ENCODE measurements at places on chromosomes 5 and 9.
A peak's percentile ranks its signal among the peaks of the same experiment; 100 is the strongest.

DNA sequence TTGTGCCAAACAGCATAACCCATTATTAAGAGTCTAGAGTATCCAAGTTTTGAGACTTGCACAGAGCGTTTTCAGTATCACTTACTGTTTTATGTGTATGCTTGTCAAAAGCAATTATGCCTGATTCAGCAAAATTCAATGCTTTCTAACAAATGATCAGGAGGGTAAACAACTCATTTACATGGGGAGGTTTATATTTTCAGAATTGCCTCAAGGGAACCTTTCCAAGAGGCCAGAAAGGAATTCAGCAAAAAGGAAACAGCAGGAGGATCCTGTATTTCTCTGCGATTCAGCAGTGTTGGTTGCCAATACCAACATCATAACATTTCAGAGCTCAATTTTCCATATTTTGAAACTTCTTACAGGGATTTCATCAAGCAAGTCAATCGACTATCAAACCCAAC, 69.3 kb upstream of the DAB2 start:
- DNase-seq, result no peak

- no peak for DNase-seq
Observed at GRCh38 chr9:136653323-136654079, 9.2 kb upstream of the EGFL7 start.

DNA sequence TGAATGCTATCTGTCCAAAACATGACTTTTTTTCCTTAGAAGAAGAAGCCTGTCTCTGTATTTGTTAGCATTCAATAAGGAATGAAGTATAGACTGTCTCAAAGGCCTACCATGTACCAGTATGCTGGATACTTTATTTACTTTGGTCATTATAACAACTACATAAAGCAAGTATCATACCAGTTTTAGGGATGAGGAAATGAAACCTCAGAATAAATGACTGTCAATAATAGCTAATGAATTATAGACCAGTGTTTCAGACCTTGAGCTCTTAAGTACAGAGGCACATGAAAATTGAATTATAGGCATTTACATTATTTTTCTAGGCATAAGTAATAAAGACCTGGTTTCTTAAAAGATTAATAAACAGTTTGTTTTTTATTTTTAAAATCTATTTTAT, 166.4 kb upstream of the TLX3 start:
- DNase-seq, result no peak

DNA sequence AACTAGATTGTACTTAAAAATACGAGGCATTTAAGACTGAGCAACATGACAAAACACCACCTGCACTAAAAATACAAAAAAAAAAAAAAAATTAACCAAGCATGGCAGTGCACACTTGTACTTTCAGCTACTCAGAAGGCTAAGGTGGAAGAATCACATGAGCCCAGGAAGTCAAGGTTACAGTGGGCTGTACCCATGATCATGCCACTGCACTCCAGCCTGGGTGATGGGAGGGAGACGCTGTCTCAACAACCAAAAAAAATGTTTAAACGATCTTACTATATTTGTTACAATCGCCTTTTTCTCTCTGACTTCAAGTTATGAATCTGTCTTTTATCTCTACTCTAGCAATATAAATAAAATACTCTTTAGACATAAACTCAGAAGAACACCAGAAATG, 1454.3 kb downstream of the MAT2B start:
- no peak for DNase-seq

GRCh38 chr5:38673671-38674071, 117.2 kb upstream of the LIFR start:
- no peak for DNase-seq

- no peak for DNase-seq
Observed at GRCh38 chr5:163496286-163496685, 9.1 kb upstream of the MAT2B start.

DNA sequence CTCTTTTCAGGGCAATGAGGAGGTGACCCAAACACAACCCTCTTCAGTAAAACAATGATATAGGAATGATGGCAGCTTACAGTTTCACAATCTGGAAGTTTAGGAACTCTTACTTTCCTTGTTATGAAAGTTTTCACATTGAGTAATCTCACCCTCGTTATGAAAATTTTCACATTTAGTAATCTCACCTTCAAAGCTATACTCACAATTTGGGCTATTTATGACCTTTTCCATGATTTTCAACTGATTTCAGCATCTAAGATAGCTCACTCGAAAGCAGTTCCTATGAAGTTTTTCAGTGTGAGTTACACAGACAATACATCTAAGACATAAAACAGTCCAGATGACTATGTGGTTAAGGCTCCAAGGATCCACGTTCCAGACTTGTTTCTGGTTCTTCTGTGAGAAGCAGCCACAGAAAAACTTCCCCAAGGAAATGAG, 57.1 kb downstream of the FOXD1 start:
- DNase-seq, result no peak

- DNase-seq, result no peak
Observed at GRCh38 chr9:89992326-89993198, 387.8 kb downstream of the GADD45G start.

- no peak for DNase-seq
Observed at GRCh38 chr9:100440071-100440470, 13.1 kb downstream of the MSANTD3 start.

DNA sequence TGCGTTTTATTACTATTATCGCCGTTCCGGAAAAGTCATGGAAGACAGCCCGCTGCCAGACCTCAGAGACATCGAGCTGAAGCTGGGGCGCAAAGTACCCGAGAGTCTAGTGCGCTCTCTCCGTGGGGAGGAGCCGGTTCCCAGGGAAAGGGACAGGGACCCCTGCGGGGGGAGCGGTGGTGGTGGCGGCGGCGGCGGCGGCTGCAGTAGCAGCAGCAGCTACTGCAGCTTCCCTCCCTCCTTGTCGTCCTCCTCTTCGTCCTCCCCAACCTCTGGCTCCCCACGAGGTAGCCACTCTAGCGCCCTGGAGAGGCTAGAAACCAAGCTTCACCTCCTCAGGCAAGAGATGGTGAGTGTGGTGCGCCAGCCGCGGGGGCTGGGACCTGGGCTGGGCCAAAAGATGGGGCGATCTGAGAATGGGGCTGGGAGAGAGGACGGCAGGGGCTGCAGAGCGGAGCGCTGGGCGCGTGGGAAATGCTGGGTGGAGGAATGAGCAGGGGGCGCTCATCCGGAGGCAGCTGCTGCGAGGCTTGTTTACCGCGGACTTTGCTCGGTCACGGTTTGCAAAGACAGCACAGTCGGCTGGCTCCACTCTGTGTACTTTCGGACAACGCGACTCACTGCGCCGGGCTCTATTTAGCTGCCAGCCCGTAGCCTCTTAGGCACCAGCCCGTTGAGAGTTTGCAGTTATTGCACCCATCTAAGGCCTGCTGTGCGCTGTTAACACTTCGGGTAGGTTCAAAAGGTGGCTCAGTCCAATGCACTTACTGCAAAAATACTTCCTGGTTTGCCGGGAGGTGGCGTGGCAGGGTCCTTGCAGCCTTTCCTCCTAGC, 1.1 kb downstream of the LURAP1L start:
- peak; percentile 30 for DNase-seq

- no peak for DNase-seq
Observed at GRCh38 chr5:31934156-31934555, 240.0 kb downstream of the GOLPH3 start.

- DNase-seq, result no peak
Observed at GRCh38 chr5:84362061-84362720, 22.5 kb downstream of the EDIL3 start.

DNA sequence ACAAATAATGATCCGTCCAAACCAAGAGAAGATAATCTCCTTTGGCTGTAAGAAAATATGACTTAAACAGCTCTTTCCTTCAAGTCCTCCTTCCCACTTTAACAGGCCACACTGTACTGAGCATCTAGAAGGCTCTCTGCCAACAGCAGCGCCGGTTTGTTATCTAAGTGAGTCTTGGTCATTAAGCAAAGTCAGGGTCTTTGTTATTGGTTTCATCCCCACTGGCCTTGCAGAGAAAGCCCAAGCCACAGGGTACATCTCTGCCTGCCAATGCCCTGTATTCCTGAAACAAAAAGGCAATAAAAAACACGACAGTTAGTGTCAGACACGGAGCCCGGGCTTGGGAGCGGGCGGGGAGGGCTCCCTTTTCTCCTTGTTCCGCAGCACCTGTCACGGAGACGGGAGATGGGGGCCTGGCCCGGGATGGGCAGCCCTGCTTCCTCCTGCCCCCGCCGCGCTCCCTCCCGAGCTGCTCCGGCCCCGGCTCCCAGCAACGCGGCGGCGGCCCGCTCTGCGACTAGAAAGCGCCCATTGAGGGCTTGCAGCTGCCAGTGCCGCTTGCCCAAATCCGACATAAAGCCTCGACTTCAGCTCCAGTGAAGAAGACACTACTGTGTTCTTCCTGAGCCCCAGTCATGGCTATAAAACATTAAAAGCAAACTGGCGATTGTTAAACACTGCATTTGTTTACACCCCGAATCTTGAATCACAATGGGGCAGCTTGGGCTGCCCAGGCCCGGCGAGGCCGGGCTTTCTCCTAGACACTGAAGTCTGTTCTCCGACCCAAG, 28.1 kb upstream of the PIK3R1 start:
- no peak for DNase-seq

DNA sequence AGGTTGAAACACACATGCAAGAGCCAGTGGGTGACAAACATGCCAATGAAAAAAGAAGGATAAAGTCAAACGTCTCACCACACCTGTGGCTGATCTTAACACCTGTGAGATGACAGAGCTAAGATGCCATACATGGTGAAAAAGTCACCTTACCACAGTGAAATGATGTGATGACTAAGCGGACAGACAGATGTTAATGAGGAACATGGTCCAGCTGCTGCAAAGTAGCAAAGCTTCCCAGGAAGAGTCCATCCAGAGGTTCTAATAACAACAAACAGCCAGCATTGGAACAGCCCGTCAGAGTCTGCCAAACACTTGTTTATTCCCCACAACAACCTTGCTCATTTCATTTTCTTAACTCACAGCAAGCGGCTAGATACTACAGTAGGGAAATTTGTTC, 1.9 kb downstream of the KIAA1191 start:
- DNase-seq, result no peak

- no peak for DNase-seq
Observed at GRCh38 chr9:108691614-108692013, 164.2 kb downstream of the ACTL7B start.

DNA sequence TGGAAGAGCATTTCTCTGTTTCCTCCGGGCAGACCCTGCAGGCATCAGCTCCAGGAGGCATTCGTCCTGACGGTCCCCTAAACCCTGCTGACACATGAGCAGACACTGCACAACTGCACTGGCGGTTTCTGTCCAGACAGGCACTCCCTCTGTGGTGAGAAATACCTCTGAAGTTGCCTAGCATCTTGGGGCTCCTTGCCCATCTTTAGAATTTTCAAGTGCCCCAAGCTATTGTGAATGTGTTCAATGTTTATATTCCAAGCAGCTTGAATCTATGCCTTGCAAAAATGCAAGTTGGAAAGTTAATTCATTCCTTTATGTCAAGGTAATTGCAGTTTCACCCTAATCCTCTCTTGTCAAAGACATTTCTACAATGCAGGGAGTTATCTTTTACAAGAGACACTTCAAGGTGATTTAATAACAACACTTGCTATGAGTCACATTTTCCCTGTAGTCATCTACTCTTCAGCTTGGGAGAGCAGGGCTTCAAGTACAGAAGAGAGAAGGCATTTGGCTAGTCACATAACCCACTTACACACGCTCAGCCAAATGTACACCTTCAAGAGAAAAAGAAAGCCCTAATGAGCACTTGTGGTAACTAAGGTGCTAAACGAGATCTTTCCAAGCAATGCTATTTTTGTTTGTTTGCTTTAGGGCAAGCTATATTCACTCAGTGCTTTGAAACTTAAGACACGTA, 302.5 kb downstream of the MLLT3 start:
- DNase-seq, result no peak

GRCh38 chr5:31366941-31367340, 165.0 kb downstream of the DROSHA start:
- no peak for DNase-seq

DNA sequence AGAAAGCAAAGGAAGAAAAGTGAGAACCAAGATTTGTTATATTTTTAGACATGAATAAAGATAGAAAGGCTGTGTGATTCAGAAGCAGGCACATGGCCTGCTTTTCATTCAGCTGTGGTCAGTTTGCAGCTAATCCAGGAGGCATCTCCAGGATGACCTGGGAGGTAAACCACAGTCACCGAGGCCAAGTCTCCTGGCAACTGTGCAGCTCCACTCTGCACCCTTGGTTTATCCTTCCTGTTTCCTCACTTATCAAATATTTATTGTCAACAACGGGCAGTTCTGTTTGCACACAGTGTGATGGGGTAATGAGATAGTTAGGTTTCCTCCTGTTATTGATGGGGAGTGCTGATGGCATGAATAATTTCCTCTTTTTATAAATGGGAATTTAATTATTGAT, 243.0 kb downstream of the PSAT1 start:
- DNase-seq, result no peak
